ENCODE measurements at places on chromosomes 1 and 21.
A peak's percentile ranks its signal among the peaks of the same experiment; 100 is the strongest.

DNA sequence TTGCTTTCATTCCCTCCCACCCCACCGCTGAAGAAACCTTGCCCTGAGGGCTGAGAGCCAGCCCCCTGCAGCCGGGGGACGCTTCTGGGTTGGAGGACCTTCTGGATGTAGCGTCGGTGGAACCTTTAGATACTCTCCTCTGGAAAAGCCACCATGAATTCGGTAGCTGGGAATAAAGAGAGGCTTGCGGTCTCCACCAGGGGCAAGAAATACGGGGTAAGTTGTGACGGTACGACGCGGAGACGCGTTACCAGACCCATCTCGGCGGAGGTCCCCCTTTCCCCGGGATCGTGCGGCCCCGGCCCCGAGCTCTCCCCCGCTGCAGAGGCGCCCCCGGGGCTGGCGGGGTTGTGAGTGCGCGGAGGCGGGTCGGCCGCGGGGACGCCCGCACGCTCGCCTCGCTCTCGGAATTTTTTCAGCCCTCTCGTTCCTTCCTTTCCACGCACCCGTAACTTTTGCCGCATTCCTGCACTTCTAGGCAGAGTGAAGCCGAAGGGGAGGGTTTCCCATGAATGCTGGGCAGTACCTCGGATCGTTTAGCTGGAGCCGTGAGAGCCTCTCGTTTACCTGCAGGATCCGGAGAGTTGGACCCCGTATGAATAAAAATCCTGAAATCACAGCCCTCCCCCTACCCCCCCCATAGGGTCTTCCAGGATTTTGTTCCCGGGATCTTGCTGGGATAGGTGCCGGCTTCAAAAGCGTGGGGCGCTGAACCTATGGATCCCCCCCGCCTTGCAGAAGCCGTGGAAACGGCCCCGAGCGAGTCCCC is 671 bp downstream of the KIF26B start:
- no peak for DNase-seq

- no peak for DNase-seq
Observed at GRCh38 chr1:14668538-14668937, 70.1 kb downstream of the KAZN start.

DNA sequence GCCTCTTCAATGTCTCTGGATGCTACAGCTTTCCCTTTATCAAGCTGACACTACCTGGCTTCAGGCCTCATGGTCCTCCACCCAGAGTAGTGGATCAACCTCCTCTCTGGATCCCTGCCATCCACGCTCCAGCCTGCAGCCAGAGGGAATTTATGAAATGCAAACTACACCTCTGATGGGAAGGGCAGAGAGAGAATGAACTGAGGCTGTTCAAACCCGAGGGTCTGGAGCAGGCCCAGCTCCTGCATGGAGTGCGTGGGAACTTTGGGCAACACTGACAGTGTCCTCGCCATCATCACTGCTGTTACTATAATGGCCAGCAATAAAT is 157.8 kb downstream of the TRABD2B start:
- DNase-seq, result no peak

- no peak for DNase-seq
Observed at GRCh38 chr1:85078903-85079302, 30.6 kb upstream of the MCOLN3 start.

- peak; percentile 18 for DNase-seq
Observed at GRCh38 chr1:18480315-18481189, at the start of gene KLHDC7A. Gene KLHDC7A, plus strand, starts transcription at chr1:18480930. Its CDS starts 52 bp downstream, at chr1:18480982.

DNA sequence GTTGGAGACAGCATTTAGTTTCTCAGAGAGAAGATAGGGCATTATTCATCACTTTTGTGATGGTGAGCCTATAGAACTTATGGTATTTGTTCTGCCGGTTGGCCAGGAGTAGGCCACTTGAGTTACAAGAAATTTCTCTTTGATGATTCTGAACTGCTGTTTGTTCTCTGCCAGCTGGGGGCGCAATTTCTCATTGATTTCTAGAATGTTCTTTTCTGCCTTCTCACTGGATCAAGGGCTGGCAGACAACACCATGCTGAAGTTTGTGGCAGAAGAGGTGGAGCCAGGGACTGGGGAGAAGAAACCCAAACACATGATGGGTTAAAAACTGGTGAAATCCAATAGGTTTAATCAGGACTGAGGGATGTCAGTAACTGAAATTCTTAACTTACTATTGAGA is 360.6 kb downstream of the FAM72C start:
- DNase-seq, result no peak

- peak; percentile 73 for DNase-seq
Observed at GRCh38 chr1:11354893-11355553, 82.0 kb downstream of the UBIAD1 start.

DNA sequence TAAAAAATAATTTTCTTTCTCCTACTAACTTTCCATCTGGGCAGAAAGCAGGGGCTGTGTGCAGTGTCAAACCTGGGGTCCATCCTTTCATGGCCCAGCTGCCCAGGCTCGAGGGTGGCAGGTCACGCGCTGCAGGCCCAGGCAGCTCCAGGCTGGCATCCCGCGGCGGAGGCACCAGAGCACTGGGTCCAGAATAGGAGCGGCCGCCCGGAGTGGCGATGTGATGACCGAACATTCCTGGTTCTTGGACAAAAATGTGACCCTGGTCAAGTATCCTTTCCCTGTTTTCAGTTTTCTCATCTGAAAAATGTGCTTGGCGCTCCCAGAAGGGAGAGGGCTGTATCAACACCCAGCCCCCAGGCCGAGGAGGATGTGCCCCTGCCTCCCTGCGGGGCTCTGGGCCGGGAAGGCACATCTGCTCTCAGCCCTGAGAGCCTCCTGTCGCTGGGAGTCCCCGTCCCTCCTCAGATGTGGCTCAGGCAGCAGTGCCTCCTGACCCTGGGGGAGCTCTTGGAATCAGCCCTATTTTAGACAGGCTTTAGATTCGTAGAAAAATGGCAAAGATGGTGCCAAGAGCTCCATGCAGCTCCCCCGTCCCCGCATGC is 29.3 kb downstream of the SLX9 start:
- no peak for DNase-seq

DNA sequence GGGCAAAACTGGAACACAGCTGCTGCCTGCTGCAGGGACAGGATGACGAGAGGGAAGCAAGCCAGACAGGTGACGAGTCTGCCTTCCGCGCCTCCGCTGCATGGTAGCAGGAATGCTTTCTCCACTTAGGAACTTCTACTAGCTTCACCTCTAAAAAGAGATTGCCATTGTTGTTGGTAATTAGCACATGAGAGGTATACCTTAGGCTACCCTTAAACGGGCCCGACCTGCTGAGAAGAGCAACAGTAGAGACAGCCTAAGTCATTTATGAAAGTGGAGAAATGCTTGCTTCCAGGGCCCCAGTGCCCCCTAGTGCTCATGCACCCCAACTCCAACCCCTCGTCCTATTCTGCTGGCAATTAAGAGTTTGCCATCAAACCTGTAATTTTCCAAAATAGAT is 96.9 kb upstream of the AKT3 start:
- peak; percentile 14 for DNase-seq

GRCh38 chr21:42784896-42785451 is 94.4 kb downstream of the WDR4 start:
- DNase-seq, result no peak

GRCh38 chr1:239723776-239724367 is 337.5 kb downstream of the CHRM3 start:
- no peak for DNase-seq

GRCh38 chr1:247681288-247681897 is 1.9 kb upstream of the OR13G1 start:
- peak; percentile 57 for DNase-seq

- DNase-seq, result no peak
Observed at GRCh38 chr1:45530632-45531135, 9.0 kb upstream of the PRDX1 start.

DNA sequence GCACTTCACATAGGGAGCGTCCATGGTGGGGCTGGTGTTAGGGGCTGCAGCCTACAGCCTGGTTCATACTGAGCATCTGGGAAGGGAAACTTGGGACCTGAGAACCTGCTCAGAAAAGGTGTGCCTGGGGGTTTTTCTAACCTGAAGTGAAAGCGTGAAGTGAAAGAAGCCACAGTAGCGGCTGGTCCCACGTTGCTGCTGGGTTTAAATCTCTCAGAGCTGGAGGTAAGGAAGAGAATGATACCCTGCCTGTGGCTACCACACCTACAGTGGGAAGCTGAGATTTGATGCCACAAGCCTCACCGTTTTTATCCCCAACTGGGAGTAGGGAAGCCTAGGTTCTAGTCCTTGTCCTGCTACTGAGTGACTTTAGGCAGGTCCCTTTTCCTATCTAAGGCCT is 21.0 kb upstream of the FUCA1 start:
- DNase-seq, result no peak

DNA sequence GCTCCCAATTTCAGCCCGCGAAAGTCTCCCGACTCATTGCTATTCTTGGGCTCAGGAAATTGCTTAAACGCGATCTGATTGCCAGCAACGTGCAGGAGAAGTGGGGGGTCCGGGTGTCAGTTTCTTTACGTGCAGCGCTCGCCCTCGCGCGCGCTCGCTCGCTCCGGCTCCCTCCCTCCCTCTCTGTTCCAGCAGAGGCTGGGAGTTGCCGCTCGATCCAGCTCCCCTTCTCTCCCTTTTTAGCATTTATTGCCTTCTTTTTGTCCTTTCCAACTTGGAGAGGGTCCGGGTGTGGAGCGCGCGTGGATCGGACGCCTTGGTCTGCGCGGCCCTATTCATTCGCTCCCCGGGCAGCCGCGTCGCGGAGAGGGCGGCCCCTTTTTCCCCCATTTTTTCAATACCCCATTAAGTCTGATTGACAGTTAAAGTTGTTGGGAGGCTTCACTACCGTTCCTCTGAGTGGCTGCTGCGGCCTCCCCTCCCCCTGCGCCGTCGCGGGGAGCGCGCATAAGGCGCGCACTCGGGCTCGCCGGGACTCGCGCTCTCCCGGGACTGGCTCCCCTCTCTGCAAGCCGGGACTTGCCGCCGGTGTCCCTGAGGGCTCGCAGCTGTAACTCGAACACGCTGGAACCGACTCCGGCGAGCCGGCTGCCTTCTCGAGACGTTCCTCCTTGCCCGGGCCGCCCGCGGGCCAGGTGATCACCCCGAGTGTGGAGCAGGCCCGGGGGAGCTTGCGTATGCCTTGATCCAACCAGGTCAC is at the start of gene DHRS3:
Gene DHRS3 (minus strand): TSS at position 310 of the 760 bp plus-strand sequence. CDS start 862 bp downstream, outside the sequence.
- DNase-seq, result peak; percentile 78
